Putamen (tissue), 1 donor: ENCODE measurements at places on chromosomes 11 and 22.

GRCh38 chr11:131037873-131038272, 121.6 kb upstream of the SNX19 start:
- no peak for DNase-seq

GRCh38 chr11:12176410-12176809, 66.0 kb downstream of the MICAL2 start:
- DNase-seq = no peak

- no peak for DNase-seq
Observed at GRCh38 chr11:76903325-76903724, 42.6 kb downstream of the ACER3 start.

DNA sequence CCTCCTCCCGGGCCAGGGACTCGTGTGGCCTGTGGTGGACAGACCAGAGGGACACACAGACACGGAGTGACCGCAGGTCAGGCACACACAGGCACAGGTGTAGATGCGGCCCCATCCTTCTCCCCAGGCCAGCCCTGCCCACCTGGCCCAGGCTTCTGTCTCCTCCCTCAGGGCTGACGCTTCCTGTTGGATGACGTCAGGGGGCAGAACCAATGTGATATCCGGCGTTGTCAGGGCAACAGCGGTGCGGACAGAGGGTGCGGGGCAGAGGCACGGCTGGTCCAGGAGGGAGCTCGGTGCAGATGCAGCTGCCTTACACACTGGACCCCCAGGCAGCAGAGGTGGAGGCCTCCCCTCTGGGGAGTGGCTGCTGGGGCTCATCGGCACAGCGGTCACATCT, 2.9 kb upstream of the TUBGCP6 start:
- DNase-seq = no peak

DNA sequence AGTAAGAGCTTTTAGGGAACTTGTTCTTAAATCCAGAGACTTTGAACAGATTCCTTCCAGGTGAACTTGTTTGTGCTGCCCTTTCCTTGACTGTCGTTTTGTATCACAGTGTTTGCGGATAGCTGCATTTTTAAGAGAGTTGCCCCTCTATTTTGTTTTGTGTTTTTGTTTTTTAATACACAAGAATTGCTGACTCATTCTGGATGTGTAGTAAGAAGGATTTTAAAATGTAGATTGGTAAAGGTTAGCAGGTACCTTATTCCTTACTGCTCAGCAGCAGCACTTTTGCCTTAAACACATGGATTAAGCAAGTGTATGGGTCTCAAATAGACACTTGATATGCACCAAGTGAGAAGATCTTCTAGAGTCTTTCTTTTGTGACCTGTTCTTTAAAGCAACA, 8.9 kb upstream of the APOA5 start:
- no peak for DNase-seq

- DNase-seq = no peak
Observed at GRCh38 chr11:9008011-9008550, 4.3 kb upstream of the NRIP3 start.

- no peak for DNase-seq
Observed at GRCh38 chr22:19355413-19356157, 64.1 kb upstream of the CLTCL1 start.

DNA sequence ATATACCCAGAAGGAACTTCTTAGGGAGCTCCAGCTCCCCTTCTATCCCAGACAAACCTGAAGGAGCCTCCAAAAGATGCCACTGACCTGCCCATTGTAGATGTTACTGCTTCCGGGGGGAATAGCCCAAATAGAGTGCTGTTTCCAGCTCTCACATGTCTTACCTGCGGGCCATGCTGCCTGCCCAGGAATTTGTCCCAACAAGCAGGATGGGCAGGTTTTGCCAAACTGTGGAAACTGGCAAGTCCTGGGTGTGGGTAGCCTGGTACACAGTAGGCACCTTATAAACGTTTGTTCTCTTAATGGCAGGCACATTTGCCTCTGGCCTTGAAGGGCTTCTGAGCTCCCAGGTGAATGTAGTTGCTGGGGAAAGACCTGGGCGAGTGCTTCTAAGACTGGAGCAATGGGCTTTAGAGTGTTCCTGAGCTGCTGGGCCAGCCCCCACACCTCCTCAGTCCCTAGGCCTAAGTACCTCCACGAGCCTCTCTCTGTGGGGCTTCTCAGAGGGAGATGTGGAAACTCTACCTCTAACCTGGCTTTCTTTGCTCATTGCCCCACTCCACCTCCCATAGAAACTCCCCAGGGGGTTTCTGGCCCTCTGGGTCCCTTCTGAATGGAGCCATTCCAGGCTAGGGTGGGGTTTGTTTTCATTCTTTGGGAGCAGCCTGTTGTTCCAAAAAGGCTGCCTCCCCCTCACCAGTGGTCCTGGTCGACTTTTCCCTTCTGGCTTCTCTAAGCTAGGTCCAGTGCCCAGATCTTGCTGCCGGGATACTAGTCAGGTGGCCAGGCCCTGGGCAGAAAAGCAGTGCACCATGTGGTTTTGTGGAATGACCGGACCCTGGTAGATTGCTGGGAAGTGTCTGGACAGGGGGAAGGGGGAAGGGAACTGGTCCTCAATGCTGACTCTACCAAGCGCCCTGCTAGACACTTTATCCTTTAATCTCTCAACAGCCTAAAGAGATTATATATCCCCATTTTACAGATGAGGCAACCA, 37.2 kb downstream of the LIMK2 start:
- peak; percentile 42 for DNase-seq

DNA sequence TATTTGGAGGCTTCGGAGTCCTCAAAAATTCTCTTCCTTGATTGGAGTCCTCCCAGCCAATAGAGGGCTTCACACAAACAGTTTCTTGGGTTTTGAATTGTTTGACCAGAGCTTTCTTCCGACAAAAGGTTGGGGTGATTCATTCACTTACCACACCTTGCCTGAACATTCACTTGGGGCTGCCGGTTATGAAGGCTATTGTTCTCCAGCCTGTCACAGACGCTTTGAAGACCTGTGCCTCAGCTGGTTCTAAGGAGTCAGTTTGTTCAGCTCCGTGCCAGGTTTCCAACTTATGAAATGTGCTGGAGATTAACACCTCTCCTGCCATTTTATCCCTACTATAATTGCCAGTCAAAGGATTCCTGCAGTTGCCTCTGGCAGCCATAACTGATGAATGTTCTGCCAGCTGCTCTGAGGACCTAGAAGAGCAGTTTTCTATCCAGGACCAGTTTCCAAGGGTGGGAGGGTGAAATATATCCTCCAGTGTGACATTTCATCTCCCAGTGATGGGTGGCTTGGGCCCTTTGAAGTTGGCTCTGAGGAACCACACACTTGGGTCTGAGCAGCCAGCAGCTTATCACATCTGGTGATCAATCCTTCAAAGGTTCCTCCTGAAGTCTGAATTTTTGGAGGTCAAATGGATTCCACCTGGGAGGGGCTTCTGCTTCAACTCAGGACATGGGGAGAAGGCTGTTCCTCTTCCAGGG, 31.4 kb downstream of the LIMK2 start:
- no peak for DNase-seq

- no peak for DNase-seq
Observed at GRCh38 chr11:100340466-100341319, 346.4 kb upstream of the ARHGAP42 start.

DNA sequence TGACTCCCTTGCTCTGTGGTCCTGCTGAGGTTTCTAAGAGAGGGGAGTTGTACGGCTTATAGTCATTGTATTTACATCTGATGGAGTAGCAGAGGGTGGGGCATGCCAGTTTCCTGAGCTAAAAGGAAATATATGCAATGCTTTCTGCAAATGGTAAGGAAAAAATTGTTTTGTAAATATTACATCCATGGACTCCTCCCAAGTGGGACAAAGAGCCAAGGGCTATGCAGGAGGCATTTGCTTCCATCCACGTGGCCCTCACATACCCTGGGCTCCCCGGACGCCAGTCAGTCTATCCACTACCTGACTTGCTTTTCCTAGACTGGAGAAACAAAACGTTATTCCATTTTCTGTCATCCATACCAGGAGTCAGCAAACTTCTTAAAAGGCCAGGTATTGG, 59.7 kb upstream of the PITPNB start:
- no peak for DNase-seq

- DNase-seq = no peak
Observed at GRCh38 chr22:38841211-38841610, 2.6 kb downstream of the NPTXR start.

GRCh38 chr11:1560002-1560648, 11.9 kb downstream of the DUSP8 start:
- DNase-seq = no peak

DNA sequence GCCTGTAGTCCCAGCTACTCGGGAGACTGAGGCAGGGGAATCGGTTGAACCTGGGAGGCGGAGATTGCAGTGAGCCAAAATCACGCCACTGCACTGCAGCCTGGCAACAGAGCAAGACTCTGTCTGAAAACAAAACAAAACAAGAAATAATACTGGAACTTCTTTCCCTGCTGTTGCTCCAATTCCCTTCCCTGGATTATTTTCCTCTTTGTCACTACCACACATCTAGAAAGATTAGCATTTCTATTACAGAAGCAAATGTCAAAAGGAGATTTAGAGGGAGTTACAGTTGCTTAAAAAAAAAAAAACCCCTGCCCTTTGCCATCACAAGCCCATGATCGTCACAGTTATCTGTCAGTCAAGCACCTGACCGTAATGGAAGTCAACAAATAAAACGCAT, 17.7 kb upstream of the SCGB1D1 start:
- no peak for DNase-seq
